ENCODE measurements at places on chromosomes 12 and 14.

- no peak for DNase-seq
Measured at GRCh38 chr14:33210311-33210710, 271.6 kb downstream of the NPAS3 start.

DNA sequence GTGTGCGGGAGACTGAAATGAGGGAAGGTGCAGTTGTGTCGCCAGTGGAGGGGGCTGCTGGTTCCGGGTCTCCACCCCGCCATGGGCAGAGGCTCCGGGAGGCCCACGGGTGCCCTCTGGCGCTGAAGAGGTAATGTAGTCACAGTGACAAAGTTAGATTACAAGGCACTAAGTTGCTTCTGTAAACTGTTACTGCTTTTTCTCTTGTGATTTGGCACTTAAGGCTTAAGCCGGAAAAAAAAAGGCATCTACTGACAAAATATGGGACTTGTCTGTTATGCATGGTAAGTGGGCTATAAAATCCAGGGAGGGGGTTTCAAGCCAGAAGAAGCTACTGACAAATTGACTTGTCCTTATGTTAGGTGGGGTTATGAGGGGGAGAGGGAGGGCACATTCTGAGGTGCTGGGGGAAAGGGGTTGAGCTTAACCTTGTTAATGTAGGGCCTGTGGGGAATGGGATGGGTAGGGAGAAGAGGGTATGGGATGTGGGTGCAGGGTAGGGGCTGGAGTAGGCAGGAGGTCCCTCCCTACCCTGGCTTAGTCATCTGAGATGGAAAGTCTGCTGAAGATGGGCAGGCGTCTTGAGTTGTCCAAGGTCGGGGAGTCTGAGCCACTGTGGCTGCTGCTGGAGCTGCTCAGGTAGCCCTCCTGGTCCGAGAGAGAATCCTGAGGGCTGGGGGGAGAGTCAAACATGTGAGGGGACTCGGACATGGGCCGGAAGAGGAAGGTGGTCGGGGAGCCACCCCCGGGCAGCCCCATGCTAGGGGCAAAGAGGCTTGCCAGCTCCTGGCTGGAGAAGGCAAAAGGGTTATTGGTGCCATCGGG is 3.7 kb downstream of the ZFP36L1 start:
- peak; percentile 73 for DNase-seq

DNA sequence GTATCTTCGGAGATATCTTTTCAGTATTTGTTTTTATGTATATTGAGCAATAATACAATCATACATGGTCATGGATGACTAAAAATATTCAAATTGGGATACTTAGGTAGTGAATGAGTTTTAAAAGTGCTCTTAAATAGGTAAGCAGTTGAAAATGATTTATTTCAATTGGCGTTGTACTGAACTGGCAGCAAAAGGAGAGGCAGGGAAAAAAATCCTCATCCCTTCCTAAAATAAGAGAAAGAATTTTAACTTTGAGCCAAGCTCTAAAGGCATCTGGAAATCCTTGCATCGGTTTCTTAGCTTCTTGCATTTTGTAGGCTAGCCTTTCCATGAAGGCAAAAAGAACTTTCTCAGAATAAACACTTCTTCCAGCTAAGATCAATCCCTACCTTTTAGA is 125.2 kb downstream of the MGST1 start:
- DNase-seq: no peak

- DNase-seq: no peak
Measured at GRCh38 chr14:93274055-93274806, 58.6 kb downstream of the BTBD7 start.

- no peak for DNase-seq
Measured at GRCh38 chr12:48058771-48059170, 47.1 kb downstream of the SENP1 start.

DNA sequence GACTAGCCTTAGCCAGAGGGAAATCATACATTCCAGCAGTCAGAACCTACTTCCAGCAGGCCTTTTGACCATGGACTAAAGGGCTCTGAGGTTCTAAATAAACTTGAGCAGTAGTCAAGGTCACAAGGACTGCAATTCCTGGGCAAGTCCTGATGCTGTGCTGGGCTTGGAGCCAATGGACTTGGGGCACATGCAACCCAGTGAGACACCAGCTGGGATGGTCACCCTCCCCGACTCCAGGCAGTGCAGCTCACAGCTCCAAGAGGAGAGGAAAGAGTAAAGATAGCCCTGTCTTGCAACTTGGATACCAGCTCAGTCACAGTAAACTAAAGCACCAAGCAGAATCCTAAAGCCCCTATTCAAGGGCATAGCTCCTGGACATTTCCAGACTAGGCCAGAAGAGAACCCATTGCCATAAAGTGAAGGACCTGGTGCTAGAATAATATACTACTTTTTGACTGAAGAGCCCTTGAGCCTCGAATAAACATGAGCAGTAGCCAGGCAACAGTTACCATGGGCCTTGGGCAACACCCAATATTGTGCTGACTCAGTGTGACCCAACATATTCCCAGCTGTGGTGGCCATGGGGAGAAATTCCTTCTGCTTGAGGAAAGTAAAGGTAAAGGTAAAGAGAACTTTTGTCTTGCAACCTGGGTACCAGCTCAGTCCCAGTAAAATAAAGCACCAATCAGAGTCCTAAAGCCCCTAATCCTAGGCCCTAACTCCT is 226.2 kb upstream of the CLEC14A start:
- DNase-seq: no peak

DNA sequence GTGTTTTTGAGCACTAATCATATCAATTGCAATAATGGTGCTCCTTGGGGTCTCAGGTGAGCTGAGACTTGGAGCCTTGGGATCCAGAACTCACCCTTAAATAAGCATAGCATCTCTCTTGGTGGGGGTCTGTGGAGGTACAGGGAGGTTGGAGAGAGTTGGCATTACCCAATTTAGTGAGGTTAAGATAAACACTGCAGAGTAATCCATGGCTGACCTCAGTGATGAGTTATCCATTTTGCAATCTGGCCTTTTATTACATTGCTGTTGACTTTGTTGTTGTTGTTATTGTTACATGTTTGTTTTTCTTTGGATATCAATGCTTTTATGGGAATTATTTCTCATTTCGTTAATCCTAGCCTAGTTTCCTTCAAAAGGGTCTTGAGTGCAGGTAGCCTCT is 373.3 kb downstream of the NRXN3 start:
- no peak for DNase-seq

- no peak for DNase-seq
Measured at GRCh38 chr14:35412272-35413056, 7.9 kb upstream of the NFKBIA start.

DNA sequence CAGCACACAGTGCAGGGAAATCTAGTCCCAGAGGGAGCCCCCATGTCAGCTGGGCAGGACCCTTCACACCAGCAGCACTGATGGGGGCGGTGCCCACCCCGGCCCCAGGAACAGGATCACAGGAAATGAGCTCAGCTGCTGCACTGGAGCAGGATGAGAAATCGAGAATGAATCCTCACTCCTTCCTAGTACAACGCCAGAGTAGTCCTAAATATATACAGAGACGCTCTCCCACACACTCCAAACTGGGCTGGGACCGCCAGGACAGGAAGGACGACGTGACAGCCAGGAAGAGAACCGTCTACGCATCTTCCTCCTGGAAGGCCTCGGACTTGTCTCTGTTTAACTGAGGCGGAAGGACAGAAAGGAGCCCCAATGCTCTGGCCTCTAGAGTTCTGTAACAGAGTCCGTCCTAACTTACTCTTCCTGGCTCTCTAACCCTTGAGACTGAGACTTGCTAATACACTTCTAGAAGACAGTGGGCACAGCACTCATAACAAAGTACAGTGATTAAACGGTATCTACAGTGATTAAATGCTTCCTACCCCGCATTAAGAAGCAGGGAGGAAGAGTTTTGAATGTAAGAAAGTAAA is 33.4 kb downstream of the CDC42BPB start:
- peak; percentile 29 for DNase-seq

- DNase-seq: no peak
Measured at GRCh38 chr12:132206046-132206434, 61.8 kb downstream of the NOC4L start.

- peak; percentile 51 for DNase-seq
Measured at GRCh38 chr12:42588524-42589464, 752 bp downstream of the PRICKLE1 start.
